Activated CD4-positive, alpha-beta T cell treated with anti-CD3 and anti-CD28 coated beads, Interleukin-2, amount 10 ng/mL, durations not matched to agents 24 days and 14 days (primary cell): ENCODE measurements at places on chromosomes 12 and 14.

DNA sequence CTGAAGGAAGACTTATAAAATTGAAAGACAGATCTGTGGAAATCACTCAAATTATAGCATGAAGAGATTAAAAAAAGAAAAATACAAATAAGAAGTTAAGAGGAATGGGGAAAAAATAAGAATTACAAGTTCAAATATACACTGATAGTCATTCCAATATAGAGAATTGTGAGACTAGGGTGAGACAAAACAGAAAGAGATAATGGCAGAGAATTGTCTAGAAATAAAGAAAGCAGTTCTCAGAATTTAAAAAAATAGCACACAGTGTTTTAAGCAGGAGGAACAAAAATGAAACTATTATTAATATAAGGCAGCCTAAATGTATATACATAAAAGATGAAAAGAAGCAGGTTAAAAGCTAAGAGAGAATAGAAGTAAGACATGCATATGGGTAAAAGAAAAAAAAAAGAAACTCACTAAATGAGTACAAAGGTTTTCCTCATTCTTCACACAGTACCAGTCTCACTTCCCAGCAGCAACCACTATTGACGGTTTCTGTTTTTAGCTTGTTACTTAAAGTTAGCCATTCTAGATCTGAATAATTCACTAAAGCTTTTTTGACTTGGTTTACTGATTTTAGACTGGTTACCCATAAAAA is 31.1 kb downstream of the SLC38A4 start:
- no peaks in the 10 kb centered on the region for H3K27me3 ChIP-seq
- no peaks in the 10 kb centered on the region for H3K36me3 ChIP-seq
- no peak for DNase-seq
- H3K4me3 ChIP-seq: peak overlapping the region; percentile 2

DNA sequence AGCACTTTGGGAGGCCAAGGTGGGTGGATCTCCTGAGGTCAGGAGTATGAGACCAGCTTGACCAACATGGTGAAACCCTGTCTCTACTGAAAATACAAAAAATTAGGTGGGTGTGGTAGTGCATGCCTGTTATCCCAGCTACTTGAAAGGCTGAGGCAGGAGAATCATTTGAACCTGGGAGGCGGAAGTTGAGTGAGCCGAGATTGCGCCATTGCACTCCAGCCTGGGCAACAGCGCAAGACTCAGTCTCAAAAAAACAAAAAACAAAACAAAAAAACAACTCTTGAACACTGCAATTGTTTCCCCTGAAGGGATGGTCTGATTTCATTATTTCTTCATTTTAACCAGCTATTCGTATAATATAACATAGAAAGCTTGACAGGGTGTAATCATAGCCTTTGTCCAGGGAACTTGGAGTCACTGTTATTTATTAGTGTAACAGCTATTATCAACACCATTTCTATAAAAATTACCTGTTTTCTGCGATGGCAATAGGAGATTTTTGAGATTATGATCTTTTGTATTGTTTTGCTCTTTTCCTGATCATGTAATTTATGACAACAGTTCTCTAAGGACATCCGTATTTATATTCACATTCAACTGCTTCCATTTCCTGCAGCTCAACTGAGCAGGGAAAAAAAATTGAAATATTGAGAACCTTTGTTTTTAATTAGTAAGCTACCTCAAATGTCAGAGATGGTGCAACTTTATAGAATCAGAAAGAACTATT is 94.7 kb downstream of the DIP2B start:
- peaks cover 21% of the 10 kb centered on the region for H3K4me1 ChIP-seq
- peaks cover 8% of the 10 kb centered on the region for H3K36me3 ChIP-seq
- no peak overlapping the region for H3K27ac ChIP-seq

GRCh38 chr12:2792671-2793500 is 1.9 kb upstream of the FKBP4 start:
- no peak for DNase-seq
- H3K36me3 ChIP-seq: peaks cover 19% of the 10 kb centered on the region

- H3K4me3 ChIP-seq: peak overlapping the region; percentile 87
- H3K4me1 ChIP-seq: no peaks in the 10 kb centered on the region
- H3K27me3 ChIP-seq: no peaks in the 10 kb centered on the region
These were observed 109.1 kb downstream of the DAD1 start for GRCh38 chr14:22479776-22480464.
